ENCODE measurements at places on chromosomes 11 and 22.

DNA sequence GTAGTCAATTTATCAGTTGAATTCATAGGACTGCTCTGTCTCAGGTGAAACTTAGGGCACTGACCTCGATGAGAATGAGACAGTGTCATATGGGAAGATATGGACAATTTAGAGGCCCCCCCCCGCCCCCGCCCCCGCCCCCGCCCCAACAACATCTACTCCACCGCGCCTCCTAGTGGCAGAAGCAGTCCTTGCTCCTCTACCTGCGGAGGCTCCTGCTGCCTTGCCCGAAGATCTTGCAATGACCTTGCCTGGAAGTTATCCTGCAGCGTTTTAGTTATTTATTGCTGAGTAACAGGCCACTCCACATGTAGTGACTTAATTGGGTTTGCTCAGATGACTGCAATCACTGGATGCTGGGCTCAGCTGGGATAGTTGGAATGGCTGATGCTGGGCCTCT lies 15.2 kb downstream of the SERPINH1 start:
- peak; percentile 12 for DNase-seq

GRCh38 chr22:49299821-49300231 lies 527.8 kb downstream of the BRD1 start:
- no peak for DNase-seq

DNA sequence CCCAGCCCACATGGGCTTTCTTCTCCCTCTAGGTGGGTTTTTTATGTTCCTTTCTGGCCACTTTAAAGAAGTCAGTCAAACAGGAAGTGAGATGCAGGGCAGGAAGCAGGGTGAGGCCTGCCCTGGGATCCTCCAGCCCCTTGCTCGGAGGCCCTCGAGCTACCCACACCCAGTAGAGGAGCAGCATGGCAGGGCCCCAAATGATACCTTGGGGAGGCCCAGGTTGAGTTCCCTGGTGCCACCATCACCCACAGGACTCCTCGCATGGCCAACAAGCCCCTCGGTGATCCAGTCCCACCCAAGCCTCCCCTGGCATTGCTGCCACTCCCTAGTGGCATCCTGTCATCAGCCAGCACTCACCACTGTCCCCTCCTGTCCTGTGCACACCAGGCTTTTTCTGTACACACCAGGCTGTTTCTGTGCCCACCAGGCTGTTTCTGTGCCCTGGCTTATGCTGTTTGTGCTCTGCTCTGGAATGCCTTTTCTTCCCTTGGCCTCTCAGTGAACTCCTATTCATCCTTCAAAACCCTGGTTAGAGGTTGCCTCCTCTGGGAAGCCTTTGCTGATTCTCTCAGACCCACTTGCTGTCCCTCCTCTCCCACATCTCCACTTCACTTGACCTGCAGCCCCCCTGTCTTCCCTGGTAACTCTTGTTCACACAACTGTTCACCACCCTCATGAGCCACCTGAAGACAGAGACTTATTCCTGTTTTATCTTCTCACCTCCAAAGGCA lies 3.1 kb upstream of the PTGDR2 start:
- no peak for DNase-seq

DNA sequence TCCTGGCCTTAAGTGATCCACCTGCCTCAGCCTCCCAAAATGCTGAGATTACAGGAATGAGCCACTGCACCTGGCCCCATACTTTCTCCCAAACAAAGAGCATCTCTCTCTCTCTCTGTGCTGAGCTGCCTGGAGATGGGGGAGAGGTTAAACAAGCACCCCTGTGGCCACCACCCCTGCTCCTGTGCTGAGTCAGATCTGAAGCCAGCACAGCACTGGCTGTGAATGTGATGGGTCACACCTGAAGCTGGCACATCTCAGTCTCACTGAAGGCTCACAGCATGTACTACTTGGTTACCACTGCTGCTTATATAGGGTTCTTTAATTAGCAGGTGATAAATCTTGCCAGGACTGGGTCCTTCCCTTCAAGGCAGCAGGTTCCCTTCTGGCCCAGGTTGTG lies 10.8 kb upstream of the WEE1 start:
- DNase-seq: peak; percentile 71

DNA sequence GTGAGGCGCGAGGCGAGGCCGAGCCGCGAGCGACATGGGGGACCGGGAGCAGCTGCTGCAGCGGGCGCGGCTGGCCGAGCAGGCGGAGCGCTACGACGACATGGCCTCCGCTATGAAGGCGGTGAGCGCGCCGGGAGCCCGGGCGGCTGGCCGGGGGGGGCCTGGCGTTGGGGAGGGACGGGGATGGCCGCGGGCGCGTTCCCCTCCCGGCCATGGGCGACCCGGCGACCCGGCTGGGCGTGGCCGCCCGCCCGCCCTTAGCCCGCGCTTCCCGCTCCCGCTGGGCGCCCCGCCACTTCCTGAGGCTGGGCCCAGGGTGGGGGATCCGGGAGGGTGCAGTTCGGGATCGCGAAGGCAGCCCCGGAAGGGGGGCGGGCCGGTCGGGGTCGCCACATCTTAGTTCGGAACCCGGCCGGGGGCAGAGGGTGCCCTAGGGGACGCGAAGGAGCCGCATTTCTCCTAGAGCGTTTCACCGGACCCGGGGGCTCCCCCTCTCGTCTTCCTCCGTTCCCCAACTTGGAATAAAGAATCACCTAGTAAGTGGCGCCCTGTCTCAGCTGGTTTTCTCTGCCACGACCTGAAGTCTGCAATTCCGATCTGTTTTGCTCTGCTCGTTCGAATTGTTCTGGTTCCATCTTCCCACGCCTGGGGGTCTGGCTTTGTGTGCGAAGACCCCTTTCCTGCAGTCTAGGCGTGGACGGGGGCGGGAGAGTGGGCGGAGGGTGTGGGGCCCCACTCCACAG lies 536 bp downstream of the YWHAH start:
- DNase-seq: peak; percentile 30

Measured in MM.1S (cell line).